Stimulated activated CD4-positive, alpha-beta T cell treated with anti-CD3 and anti-CD28 coated beads, Interleukin-1b, Interleukin-23, amount 100 ng/mL, for 48 hours (primary cell): ENCODE measurements at places on chromosomes 1 and 21.

DNA sequence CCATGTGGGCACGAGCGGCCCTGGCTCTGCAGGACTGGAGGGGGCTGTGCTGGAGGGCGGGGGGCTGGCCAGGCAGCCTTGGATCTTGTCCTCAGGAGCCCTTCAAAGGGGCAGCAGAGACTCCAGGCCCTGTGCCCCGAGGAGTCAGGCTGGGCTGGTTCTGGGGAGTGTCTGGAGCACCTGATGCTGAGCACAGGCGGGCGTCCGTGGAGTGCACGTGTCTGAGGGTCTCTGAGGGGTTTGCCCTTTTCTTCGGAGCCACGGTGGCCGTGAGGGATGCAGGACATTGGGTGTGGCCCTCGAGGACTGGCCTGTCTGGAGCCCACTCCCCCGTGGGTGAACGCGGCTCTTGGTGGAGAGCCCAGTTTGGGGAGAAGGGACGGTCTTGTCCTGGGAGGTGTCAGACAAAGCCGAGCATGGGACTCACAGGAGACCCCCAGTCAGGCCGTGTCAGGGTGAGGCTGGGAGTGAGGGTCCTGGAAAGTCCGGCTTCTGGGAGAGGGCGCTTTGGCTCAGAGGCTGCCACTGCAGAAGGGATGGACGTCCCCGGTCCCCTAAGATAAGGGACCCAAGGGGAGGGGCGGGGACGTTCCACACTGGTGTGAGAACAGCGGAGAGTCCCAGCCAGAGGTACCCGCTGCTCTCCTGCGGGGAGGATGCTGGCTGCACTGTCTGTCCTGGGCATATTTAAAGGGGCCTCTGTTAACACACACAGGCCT is 60.8 kb downstream of the COL18A1 start:
- DNase-seq: no peak

DNA sequence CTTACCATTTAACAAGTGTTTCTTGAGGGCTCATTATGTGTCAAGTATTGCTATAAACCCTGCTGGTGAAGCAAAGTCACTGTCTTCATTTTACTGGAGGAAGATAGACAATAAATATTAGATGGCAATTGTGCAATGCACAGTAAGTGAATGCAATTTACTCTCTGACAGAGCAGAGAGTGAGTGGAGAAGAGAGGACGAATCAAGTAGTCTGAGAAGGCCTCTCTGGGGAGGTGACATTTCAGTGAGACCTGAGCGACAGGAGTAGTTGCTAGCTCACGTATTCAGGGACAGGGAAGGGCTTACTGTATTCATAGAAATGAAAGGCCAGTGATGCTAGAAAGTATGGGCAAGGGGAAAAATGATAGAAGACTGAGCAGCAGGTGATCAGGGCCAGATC is 1.2 kb upstream of the NMNAT2 start:
- no peak for DNase-seq

DNA sequence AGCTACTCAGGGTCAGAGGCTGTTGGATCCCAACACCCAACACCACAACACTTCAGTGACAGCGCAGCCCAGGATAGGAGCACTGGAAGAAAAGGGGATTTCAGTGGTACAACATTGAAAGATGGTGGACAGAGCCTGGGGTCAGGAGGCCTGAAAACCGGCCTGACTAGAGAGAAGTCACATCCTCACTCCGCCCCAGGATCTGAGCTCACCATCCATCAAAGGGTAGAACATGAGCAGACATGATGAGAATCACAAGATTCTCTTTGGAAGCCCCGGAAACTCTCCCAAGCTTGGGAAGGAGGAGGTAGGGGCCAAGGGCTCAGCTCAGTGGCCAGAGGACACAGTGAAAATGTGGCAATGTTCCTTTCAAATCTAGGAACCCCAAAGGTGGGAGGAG is 271.3 kb downstream of the NPHP4 start:
- DNase-seq: no peak

DNA sequence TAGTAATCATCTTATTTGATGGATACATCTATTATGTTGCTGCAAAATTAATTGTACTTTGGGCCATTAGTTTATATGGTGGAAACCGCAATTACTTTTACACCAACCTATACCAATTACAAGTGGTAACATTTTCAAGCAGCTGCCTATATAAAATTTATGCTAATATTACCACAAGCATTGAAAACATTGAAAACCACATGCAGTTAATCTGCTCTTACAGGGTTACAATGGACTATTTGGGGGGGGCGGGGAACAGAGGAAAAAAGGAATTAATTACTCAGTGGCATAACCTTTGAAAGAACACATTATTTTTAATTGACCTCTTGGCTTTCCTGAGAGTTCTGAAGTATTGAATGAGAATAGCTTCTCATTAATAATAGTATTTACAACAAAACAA is 1793.2 kb downstream of the NCAM2 start:
- no peak for DNase-seq

- DNase-seq: no peak
Measured at GRCh38 chr1:222064388-222065211, 322.7 kb upstream of the DUSP10 start.

- no peak for DNase-seq
Measured at GRCh38 chr1:3159121-3159520, 90.1 kb downstream of the PRDM16 start.
